ENCODE measurements at places on chromosomes 7 and 10.

GRCh38 chr10:111872591-111872990, 311.0 kb downstream of the GPAM start:
- no peak for DNase-seq

DNA sequence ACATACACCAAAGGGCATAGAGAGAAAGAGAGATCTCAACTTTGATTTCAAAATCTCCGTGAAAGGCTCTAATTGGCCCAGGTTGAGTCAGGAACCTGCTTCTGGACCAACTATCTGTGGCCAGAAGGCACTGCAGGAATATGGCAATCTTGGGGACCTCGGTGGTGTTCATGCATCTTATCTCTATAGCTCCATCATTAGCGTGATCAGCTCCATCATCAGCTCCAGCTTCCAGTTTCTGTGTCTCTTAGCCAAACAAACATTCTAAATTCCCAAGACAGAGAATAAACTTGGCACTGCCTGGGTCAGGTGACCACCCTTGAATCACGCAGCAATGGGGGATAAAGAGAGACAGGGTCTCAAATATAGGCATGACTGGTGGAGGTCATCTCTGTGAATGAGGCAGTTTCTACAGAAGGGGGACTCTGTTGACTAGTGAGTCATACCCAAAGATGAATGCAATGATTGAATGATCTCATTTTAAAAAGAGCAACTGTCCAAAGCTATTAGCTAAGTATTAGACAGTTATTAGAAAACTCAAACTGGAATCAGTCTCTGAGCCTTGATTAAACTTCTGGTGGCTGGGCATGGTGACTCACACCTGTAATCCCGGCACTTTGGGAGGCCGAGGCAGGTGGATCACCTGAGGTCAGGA, 5.4 kb upstream of the NRF1 start:
- DNase-seq, result no peak

DNA sequence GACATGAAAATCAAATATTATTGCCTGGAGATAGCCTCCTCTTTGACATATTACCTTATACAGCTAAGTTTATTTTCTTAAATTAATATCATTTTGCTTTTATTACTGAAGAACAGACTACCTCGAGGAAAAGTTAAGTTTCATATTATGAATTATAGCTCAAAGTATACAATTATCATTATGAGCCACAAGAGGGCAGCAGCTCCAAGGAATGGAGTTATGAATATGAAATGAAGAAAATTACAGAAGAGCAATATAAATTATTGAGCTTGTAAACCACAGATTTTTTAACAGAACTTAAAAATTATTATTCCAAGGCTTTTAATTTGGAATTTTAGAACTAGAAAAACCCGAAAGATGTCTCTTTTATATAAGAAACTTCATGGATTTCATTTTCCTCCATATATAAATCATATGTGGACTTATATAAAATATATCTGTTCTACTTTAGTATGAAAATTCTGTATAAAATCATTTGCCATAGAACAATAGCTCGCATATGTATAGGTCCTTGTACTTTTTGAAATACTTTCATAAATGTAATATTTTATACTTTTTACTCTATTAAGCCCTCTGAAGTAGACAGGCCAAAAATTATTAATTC, 40.1 kb downstream of the IQUB start:
- DNase-seq, result peak; percentile 56

DNA sequence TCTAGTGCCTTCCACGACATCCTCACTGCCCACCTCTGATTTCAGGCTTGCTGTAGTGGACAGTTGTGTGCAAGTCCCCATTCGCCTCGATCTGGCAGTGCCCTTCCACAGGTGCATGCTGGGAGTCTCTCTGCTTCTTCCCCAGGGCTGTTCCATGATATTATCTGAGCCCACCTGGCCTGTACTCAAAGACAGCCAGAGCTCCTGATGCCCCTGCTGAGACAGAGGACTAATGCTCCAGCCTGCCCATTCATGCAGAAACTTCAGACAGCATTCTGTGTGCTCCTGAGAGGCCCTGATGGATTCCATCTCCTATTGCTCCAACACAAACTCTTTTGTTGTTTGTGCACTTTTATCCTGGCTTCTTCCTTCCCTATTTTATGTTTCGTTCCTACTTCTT, 164.8 kb upstream of the PRSS58 start:
- DNase-seq, result no peak

DNA sequence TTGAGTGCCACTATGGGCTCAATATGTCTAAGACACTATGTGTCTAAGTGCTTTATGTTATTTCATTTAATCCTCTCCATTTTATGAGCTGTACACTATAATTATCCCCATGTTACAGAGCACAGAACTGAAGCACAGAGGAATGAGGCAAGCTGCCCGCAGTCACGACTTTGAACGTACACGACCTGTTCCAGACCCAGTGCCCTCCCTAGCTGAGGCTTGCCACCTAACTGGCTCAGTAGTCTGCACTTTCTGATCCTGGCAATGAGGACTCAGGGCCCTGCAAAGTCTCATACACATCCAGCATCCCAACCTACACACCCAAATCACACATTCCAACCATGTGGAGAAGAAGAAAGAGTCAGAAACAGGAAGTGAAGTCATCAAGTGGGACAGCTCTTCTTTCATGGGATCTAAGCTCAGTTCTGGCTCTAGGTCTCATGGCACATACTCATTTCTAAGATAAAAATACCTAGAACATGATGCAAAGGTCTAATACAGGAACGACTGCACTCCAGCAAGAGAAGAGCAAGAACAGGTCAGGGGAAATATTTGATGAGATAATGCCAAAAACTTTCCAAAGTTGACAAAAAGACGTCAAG, 42.4 kb upstream of the DDC start:
- no peak for DNase-seq

Data from CD4-positive, alpha-beta T cell treated with Interleukin-21 for 1 hour (primary cell).